ENCODE measurements at places on chromosomes 6 and 20.

DNA sequence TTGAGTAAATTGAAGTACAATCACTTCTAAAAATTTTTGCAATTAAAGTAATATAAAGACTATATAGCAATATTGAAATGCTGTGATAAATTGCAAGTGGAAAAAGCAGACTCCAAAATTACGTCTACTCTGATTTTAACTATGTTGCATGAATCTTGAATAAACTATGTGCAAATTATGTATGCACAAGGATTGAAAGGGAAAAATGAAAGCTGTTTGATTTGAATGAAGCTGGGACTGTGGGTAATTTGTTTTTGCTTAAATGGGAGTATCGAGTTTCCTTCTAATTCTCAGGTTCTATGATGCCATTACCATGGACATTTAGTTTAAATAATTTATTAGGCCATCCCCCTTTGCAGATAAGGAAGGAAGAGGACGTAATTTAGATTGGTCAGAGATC is 198.7 kb upstream of the MYLIP start:
- no peak for DNase-seq

DNA sequence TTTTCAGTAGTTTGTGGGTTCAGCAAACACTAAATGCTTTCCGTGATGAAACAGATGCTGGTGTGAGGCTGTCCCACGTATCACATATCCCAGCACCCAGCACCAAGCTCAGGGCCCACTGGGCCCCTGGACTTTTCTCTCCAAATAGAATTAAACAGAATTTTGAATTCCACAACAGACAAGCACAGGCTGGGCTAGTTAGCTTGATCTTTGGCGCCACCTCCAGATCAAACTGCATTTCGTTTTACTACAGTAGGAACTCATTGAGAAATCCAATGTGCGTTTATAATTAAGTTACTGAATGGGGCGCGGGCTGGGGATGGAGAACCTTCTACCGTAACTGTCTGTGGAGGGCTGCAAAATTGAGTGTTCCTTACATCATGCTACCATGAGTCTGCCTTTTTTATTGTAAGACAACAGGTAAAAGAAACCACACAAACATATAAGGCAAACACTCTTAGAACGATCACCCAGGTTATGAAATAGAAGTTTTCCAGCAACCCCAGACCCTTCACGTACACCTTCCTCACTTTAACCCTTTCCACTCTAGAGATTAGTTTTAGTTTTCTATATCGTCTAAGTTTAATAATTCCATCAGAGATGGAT is 107.8 kb downstream of the ZFP64 start:
- peak; percentile 34 for DNase-seq

DNA sequence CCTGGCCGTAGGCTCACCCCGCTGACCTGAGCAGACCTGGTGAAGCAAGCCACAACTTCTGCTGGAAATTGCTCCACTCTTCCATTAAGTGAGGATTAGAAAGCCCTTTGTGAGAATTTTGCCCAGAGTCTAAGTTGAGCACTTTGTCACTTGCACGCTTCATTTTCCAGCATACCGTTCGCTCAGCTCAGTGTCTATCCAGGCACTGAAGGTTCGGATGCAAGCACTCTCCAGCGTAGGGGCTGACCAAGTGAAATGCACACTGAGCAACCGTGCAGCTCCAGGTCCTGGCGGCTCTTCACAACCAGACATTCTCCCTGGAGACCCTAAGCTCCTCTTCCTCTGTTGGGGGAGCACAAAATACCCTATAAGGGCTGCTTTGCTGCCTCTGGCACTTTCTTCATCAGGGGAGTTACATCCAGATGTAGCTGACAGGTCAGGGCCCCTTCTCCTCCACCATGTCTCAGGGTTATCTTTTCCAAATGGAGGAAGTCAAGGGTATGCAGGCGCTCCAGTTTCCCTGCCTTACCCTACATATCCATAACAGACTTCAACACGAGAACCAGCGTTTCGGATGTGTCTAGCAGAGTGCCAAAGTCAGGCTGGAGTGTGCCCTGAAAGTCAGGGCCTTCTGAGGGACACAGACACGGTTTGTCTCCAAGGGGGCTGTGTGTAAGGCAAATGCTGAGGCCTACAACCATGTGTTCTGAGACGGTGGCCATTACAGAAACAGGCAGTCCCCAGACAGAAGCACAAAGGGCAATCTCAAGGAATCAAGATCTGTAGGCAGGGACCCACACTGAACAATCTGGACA is 146.7 kb upstream of the AFDN start:
- DNase-seq: no peak

DNA sequence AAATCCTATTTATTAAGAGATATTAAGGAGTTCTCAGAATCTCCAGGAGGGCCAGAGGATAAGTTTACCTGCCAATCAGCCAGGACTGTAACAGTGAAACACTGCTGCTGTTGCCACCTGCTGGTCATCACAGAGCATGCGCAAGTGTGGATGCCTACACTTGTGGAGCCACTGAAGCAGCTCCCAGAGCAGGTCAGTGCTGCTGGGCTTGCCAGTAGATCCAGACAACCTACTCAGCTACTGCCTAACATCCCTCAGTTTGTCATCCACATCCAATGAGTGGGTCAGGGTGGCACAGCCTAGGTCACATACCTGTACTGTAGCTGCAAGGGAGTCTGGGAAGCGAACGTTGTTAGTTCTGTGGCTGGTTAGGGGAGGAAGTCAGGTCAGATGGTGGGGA is 18.3 kb upstream of the NHSL1 start:
- peak; percentile 42 for DNase-seq

- no peak for DNase-seq
Observed at GRCh38 chr6:160331753-160332152, 16.4 kb upstream of the SLC22A3 start.

GRCh38 chr6:135739288-135739687 is 112.2 kb upstream of the PDE7B start:
- no peak for DNase-seq

All from stimulated activated CD4-positive, alpha-beta T cell treated with anti-CD3 and anti-CD28 coated beads, Interleukin-2, amount 100 ng/mL, for 48 hours (primary cell).